ENCODE measurements at places on chromosomes 5 and 9.

- DNase-seq = no peak
Observed at GRCh38 chr5:43839218-43839617, 236.2 kb downstream of the NNT start.

DNA sequence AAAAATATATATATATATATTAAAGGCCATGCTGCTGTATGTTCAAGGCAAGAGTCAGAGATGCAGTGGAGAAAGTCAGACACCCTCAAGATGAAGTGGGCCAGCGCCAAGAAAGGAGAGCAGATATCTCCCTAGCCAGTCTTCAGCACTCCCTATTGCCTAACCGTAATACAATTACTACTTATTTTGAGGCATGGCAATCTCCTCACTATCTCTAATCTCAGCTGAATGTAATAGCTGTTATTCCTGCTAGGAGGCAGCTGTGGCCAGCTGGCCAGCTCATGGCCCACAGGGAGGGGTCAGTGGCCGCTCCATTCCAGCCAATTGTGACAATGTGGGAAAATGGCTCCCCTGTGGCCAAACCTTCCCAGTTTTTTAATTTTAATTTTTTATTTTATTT lies 87.5 kb upstream of the FBXW11 start:
- DNase-seq = no peak

DNA sequence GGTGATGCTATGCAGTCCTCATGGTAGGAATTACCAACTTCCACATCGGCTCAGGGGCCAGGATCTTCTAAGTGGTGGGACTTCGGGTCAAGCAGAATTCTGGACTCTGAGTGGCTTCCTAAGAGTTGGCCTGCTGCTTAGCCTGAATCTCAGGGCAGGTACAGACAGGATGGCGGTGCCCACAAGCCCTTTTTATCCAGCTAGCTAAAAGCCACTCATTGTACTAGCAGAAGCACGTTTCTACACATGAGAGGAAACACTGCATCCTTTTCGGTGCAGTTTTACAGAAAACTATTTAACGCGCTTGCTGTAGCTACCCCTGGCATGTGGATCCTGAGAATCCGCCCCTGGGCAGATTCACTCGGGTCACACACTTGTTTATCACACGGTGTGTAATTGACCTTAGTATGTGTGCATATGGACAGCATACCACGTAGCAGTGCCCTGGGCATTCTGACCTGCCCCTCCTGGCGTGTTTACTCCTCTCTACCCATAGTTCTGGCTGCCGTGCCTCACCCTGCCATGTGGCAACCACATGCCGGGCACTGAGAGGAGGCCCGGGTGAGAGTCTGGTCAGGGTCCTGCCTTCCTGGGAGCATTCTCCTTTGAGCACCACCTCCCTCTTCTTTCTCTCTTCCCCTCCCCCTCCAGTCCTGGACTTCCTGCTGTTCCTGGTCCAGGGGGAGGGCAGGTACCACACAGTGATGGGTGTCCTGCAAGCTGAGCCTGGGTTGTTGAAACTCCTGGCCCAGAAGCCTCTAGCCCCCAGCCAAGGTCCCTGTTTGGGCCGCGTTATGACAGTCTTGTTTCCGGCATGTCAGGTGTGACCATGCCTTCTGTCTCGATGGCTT lies 65.9 kb downstream of the DAB2IP start:
- DNase-seq = no peak

GRCh38 chr5:7500256-7500655 lies 104.3 kb downstream of the ADCY2 start:
- DNase-seq = no peak

GRCh38 chr9:88477300-88477751 lies 57.7 kb upstream of the NXNL2 start:
- DNase-seq = no peak

- peak; percentile 31 for DNase-seq
Observed at GRCh38 chr5:151154931-151155774, 2.4 kb downstream of the ANXA6 start.

- no peak for DNase-seq
Observed at GRCh38 chr5:55821731-55822512, 29.2 kb upstream of the IL31RA start.

DNA sequence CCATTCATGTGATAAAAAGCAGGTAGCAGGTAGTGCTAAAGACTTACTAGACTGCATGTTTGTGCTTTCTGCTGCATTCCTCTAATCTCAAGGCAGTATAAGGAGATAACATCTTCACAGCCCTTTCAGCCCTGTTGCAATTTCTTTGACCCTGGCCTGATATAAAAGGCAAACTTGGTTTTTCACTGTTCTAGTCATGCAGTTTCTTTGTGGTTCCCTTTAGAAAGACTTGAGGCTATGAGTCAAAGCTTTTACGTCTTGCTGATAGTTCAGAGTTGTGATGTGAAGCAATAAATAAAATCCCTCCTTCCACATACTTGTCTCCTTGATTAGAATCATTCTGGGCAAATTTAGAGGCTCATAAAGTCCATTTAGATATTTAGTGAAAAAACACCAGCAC lies 88.6 kb upstream of the CDKN2B start:
- no peak for DNase-seq

- DNase-seq = no peak
Observed at GRCh38 chr9:103397868-103398600, 402.9 kb downstream of the CYLC2 start.

DNA sequence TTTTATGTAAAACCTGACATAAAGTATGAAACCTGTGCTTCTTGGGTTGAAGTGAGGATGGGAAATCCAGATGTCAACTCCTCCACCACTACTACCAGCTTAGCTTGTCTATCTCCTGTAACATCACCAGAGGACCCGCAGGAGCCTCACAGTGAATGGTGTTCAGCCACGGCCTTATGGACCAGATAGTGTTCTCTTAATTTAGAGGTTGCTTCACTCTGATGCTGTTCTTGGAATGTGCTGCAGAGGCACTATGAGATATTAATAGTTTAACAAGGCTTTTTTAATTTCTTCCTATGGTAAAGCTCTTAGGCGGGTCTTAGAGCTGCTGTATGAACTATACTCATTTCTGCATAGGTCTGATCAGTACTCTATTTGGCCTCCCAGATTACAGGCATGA lies 27.9 kb downstream of the NFX1 start:
- no peak for DNase-seq

DNA sequence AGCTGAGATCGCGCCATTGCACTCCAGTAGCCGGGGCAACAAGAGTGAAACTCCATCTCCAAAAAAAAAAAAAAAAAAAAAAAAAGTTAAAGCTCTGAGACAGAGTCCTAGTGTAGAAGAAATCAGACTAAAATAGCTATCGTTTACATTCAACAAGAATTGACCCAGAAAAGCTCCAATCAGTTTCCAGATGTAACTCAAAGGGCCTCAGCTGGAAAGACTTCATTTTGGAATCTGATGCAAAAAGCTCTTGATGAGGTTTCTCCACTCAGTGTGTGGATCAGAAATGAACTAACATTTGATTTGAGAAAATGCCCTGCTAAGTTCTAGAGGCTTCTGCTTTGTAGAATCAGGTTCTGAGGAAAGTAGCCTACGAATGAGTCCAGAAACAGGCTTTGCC lies 7.2 kb upstream of the C1QTNF2 start:
- DNase-seq = no peak

- no peak for DNase-seq
Observed at GRCh38 chr5:177542816-177543465, 11.4 kb downstream of the FAM193B start.

Measured in effector CD8-positive, alpha-beta T cell (primary cell).